Activated CD4-positive, alpha-beta T cell treated with anti-CD3 and anti-CD28 coated beads, Interleukin-2, amount 10 ng/mL, durations not matched to agents 7 days and 5 days (primary cell): ENCODE measurements at places on chromosomes 12 and 14. TPM values are rescaled to one million over a fixed set of nuclear protein-coding genes. Genes with fewer than 3 reads are reported as not detected.

- no peaks in the 10 kb centered on the region for H3K27me3 ChIP-seq
- H3K27ac ChIP-seq, result no peak overlapping the region
- no peak for DNase-seq
- H3K4me3 ChIP-seq, result no peak overlapping the region
- H3K36me3 ChIP-seq, result no peaks in the 10 kb centered on the region
Observed at GRCh38 chr14:51357250-51357649, 117.2 kb downstream of the TMX1 start.

Gene TRIM9
- 0.44 TPM for total RNA-seq

- H3K4me3 ChIP-seq, result no peak overlapping the region
- H3K4me1 ChIP-seq, result no peaks in the 10 kb centered on the region
- no peak for DNase-seq
- H3K36me3 ChIP-seq, result no peaks in the 10 kb centered on the region
- peaks cover 5% of the 10 kb centered on the region for H3K27me3 ChIP-seq
Observed at GRCh38 chr12:132228476-132229192, 84.4 kb downstream of the NOC4L start.

DNA sequence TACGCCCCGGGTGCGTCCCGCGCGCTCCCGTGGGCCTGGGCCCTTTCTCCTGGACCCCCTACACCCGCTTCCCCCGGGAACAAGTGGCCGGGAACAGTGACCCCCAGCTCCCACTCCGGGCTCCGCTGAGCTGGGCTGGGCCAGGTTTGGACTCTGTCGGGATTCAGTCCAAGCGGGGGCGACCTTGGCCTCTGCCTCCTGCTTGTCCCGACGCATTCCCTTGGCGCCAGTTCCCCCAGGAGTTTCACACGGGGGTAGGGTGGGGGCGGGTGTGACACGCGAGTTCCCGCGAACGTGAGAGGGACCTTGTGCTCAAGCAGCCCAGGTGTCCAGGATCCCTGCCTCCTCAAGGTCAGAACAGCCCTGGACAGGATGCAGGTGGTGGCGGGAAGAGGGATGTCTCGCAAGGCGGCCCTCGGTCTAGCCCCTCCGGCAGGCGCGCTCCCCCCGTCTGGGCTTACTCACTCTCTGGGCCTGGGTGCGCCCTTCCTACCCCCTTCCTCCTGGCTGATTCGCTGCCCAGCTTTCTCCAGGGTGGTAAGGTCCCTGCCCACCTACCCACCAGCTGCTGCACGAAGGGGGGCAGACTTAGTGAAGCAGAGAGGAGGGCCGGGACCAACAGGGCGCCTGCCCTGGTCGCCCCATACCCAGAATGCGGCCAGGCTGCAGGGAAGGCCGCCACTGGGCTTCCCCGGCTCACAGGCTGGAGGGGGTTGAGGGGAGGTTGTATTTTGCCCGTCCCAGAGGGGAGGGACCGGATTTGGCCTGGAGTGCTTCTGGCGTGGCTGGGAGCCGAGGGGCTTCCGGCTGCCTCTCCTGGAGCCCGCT, 862 bp downstream of the CRIP2 start:
- peaks cover 13% of the 10 kb centered on the region for H3K4me1 ChIP-seq
- H3K4me3 ChIP-seq, result no peak overlapping the region
- peaks cover 29% of the 10 kb centered on the region for H3K27me3 ChIP-seq
- no peak for DNase-seq

GRCh38 chr12:9260931-9261330, 52.7 kb upstream of the PZP start:
- H3K4me1 ChIP-seq, result peaks cover 2% of the 10 kb centered on the region
- H3K4me3 ChIP-seq, result no peak overlapping the region
- no peaks in the 10 kb centered on the region for H3K36me3 ChIP-seq
- no peak overlapping the region for H3K27ac ChIP-seq
- peaks cover 19% of the 10 kb centered on the region for H3K27me3 ChIP-seq
- DNase-seq, result no peak

Gene STON2
- 0.72 TPM for total RNA-seq

GRCh38 chr12:10701843-10702242, 21.3 kb downstream of the YBX3 start:
- peaks cover 24% of the 10 kb centered on the region for H3K36me3 ChIP-seq
- H3K27ac ChIP-seq, result peak overlapping the region; percentile 48
- DNase-seq, result no peak
- no peaks in the 10 kb centered on the region for H3K27me3 ChIP-seq
- peaks cover 16% of the 10 kb centered on the region for H3K4me1 ChIP-seq
- H3K4me3 ChIP-seq, result no peak overlapping the region

- DNase-seq, result no peak
- peaks cover 28% of the 10 kb centered on the region for H3K36me3 ChIP-seq
- H3K27ac ChIP-seq, result no peak overlapping the region
- peaks cover 13% of the 10 kb centered on the region for H3K4me1 ChIP-seq
- no peak overlapping the region for H3K4me3 ChIP-seq
Observed at GRCh38 chr12:100207311-100207710, 6.7 kb downstream of the ACTR6 start.

DNA sequence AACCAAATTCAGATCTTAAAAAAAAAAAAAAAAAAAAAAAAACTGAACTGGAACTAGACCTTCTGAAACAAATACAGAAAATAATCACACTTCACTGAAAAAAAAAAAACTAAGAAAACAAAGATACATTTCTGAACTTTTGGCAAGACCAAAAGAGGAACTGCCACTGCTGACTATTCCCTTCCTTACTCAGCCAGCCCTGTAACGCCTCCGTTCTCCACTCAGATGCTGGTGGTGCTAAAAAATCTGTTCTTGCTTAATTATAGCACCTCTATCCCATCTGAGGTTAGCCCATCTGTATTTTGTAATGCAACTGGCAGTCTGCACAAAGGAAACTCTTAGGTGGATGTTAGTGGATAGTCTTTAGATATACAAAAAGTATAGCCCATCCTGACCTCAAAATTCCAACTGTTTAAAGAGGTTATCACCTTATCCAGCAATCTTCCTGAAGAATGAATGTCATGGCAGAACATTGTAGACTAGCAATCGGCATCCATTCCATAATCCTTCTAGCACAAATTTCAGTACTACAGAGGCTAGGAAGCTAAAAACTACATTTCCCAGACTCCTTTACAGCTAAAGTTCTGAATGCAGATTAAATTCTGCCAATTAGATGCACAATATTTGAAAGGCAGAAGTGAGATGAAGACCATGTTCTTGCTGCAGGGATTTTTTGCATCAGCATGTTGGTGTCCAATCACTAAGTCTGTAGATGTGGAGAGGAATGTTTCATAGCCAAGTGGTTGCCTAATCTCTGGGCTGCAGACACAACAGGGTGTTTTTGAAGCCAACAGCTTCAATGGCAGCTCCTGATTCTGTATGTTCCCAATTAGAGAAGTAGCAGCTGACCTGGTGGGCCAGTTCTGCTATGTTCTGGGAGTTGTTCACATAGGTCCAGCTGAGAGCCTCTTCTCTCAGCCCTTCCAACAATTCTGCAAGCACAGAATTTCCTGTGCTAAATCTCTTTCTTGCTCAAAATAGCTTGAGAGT, 5.7 kb downstream of the MAP3K9 start:
- DNase-seq, result no peak
- H3K27me3 ChIP-seq, result peaks cover 4% of the 10 kb centered on the region
- H3K4me3 ChIP-seq, result no peak overlapping the region
- H3K4me1 ChIP-seq, result peaks cover 10% of the 10 kb centered on the region
- no peak overlapping the region for H3K27ac ChIP-seq
- no peaks in the 10 kb centered on the region for H3K36me3 ChIP-seq

DNA sequence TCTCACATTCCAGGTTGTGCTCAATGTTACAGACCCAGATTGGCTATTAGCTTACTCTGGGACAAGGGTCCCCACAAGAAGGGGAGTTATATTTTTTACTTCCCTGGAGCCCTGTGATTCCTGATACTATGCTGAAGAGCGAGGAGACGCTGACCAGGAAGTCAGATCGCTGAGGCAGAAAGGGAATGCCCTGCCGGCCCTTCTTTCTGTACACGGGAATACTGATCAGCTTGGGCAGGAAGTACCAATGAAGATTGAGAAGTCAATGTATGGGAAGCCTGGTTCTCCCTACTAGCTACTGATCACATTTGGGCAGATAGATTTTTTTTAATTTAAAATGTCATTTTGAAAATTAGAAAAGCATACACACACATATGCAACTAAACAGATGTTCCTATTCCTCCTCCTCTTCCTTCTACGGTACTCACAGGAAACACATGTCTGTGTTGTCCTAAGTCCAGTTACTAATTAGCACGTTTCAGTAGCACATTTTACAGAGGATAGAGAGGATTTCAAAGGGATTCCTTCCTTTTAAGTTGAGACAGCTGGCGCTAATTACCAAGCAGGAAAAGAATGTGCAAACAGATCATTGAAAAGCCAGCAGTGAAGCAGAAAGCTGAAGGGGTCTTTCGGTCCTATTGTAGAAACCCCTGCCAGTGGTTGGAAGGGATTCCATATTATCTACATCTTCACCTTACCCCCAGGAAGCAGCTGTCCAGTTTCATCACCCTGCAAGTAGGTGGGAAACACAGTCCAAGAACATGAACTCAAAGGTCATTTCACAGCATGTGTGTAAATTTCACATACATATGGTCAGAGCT, 292.4 kb downstream of the DUSP6 start:
- no peak overlapping the region for H3K4me3 ChIP-seq
- H3K4me1 ChIP-seq, result no peaks in the 10 kb centered on the region
- DNase-seq, result no peak
- no peaks in the 10 kb centered on the region for H3K36me3 ChIP-seq

GRCh38 chr14:103708750-103709187, 6.5 kb downstream of the XRCC3 start:
- no peaks in the 10 kb centered on the region for H3K27me3 ChIP-seq
- no peak for DNase-seq
- no peak overlapping the region for H3K27ac ChIP-seq

- peaks cover 2% of the 10 kb centered on the region for H3K4me1 ChIP-seq
- H3K27me3 ChIP-seq, result peaks cover 46% of the 10 kb centered on the region
- H3K27ac ChIP-seq, result no peak overlapping the region
Observed at GRCh38 chr12:75877763-75878621, 153.6 kb downstream of the PHLDA1 start.

DNA sequence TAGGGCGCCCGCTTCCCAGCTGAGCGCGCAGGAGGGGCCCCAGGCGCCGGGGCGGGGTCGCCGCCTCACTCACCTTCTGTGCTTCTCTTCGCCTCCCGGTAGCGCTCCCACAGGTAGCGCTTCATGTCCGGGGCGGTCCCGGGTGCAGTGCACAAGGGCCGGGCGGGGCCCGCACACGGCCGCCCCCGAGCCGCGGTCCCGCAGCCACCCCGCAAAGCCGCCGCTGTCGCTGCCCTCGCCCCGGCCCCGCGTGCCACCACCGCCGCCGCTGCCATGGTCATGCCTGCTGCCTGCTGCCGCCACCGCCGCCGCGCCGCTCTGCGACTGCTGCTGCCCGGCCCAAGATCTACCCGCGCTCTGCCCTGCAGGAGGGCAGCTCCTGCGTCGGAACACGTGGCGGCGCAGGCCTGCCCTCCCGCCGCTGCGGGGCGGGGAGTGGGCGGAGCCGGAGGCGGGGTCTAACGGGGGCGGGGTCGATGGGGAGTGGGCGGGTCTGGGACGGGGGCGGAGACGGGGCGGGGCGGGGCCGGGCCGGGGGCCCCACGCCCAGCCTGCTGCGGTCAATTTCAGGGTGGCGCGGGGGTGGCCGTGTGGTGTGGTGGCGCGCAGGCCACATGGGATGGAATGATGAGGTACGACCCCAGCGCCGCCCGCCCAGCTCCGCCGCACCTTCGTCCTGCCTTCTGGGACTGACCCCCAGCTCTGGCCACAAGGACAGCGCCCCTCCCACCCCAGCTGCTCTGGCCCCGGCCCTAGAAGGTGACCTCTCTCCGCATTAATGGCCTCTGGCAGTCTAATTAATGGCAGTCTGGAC, at the start of gene NT5DC3:
NT5DC3 (minus strand) TSS at position 359 of the 814 bp plus-strand sequence; CDS start at position 281, 78 bp downstream.
- DNase-seq, result peak; percentile 80
- peak within 1 kb of the TSS; percentile 78 for H3K4me3 ChIP-seq
- H3K27ac ChIP-seq, result peak within 1 kb of the TSS; percentile 84
- H3K4me1 ChIP-seq, result peaks cover 18% of the 10 kb centered on the region

GRCh38 chr12:34597548-34598351, 575.5 kb downstream of the ALG10 start:
- H3K36me3 ChIP-seq, result no peaks in the 10 kb centered on the region
- no peak overlapping the region for H3K4me3 ChIP-seq
- H3K27ac ChIP-seq, result no peak overlapping the region
- no peak for DNase-seq

DNA sequence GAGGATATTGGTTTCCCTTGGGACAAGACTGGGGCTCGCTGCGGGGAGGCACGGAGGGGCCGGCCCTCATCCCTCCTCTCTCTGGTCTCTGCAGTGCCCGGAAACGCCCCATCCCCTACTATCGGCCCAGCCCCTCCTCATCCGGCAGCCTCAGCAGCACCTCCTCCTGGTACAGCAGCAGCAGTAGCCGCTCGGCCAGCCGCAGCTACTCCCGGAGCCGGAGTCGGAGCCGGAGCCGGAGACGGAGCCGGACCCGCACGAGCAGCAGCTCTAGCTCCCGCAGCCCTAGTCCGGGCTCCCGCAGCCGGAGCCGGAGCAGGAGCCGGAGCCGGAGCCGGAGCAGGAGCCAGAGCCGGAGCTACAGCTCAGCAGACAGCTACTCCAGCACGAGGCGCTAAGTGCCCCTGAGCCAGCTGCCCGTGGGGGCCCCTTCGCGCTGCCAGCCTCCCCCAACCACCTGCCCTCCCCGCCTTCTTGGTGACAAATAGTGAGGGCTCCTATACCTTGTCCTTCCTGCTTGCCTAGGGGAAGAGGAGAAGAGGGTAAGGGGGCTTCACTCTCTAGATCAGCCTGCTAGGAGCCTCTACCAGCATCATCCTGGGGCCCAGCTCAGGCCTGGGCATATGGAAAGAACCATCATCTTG, 22.2 kb upstream of the HSPB8 start:
- H3K27me3 ChIP-seq, result peaks cover 5% of the 10 kb centered on the region
- H3K4me1 ChIP-seq, result no peaks in the 10 kb centered on the region
- no peak overlapping the region for H3K27ac ChIP-seq
- H3K36me3 ChIP-seq, result no peaks in the 10 kb centered on the region
- no peak overlapping the region for H3K4me3 ChIP-seq

Gene NFATC4
- total RNA-seq, result not detected

- no peak for DNase-seq
- no peaks in the 10 kb centered on the region for H3K4me1 ChIP-seq
- H3K36me3 ChIP-seq, result no peaks in the 10 kb centered on the region
Observed at GRCh38 chr12:129481921-129482320, 421.9 kb downstream of the TMEM132D start.

Gene RND1
- 1.2 TPM for total RNA-seq

Gene FOXN4
- not detected for total RNA-seq

Gene RABGGTA
- 54.8 TPM for total RNA-seq

- peaks cover 3% of the 10 kb centered on the region for H3K27me3 ChIP-seq
- peak overlapping the region; percentile 89 for H3K4me3 ChIP-seq
- peaks cover 29% of the 10 kb centered on the region for H3K4me1 ChIP-seq
- DNase-seq, result no peak
- H3K36me3 ChIP-seq, result peaks cover 40% of the 10 kb centered on the region
Observed at GRCh38 chr12:48349471-48349870, 1.2 kb downstream of the ZNF641 start.

- peaks cover 2% of the 10 kb centered on the region for H3K36me3 ChIP-seq
- H3K27ac ChIP-seq, result no peak overlapping the region
- no peaks in the 10 kb centered on the region for H3K27me3 ChIP-seq
- H3K4me1 ChIP-seq, result peaks cover 8% of the 10 kb centered on the region
Observed at GRCh38 chr14:67267576-67268328, 26.5 kb downstream of the PALS1 start.

Gene PIK3C2G
- total RNA-seq, result not detected

Gene NTN4
- 0.40 TPM for total RNA-seq
